A549 treated with GW870086 at 1 μM for 4 hours (cell line): ENCODE measurements at places on chromosomes 5 and 9. TPM values are rescaled to one million over a fixed set of nuclear protein-coding genes. Genes with fewer than 3 reads are reported as not detected.

The FOXD4L3 gene
- total RNA-seq, result 0.11 to 0.12 TPM in 2 of 5 replicates, not detected in the others

The WDR38 gene
- total RNA-seq, result 0.10 to 0.15 TPM in 2 of 5 replicates, not detected in the others

The KIF27 gene
- 1.00 to 1.1 TPM (median 1.0 TPM) in 5 replicates for total RNA-seq

The GPX8 gene
- 30.5 to 40.2 TPM (median 36.6 TPM) in 5 replicates for total RNA-seq

The FAM200C gene
- 1.5 to 2.0 TPM (median 1.8 TPM) in 5 replicates for total RNA-seq

The FBXO38 gene
- total RNA-seq, result 16.1 to 24.1 TPM (median 19.0 TPM) in 5 replicates

The RANBP17 gene
- total RNA-seq, result 2.3 to 3.2 TPM (median 2.9 TPM) in 5 replicates

The PTPRD gene
- total RNA-seq, result 0.10 to 0.25 TPM (median 0.16 TPM) in 5 replicates

The F12 gene
- total RNA-seq, result 14.3 to 24.6 TPM (median 22.9 TPM) in 5 replicates

The FCN2 gene
- total RNA-seq, result not detected in 5 replicates

The PHF24 gene
- 0.07 to 0.29 TPM (median 0.16 TPM) in 5 replicates for total RNA-seq

The SEMA6A gene
- 0.06 to 0.27 TPM (median 0.11 TPM) in 4 of 5 replicates, not detected in the other for total RNA-seq

The OR13C4 gene
- not detected in 5 replicates for total RNA-seq

The ZNF366 gene
- total RNA-seq, result not detected in 5 replicates

The TNC gene
- 0.59 to 1.1 TPM (median 0.61 TPM) in 5 replicates for total RNA-seq

The TNFSF15 gene
- 0.13 to 0.17 TPM (median 0.15 TPM) in 5 replicates for total RNA-seq

The NUDT12 gene
- 1.0 to 2.1 TPM (median 1.7 TPM) in 5 replicates for total RNA-seq

The KIAA0825 gene
- 0.41 to 0.60 TPM (median 0.50 TPM) in 5 replicates for total RNA-seq

The GARIN3 gene
- not detected in 5 replicates for total RNA-seq

The TMEM174 gene
- not detected in 5 replicates for total RNA-seq

The OR1Q1 gene
- not detected in 5 replicates for total RNA-seq

The IFT74 gene
- 10.9 to 15.2 TPM (median 13.4 TPM) in 5 replicates for total RNA-seq

The AK8 gene
- total RNA-seq, result 0.79 to 1.4 TPM (median 1.1 TPM) in 5 replicates

The SPINK1 gene
- total RNA-seq, result 0.34 to 2.2 TPM (median 0.95 TPM) in 5 replicates

The GARNL3 gene
- 1.5 to 3.7 TPM (median 2.9 TPM) in 5 replicates for total RNA-seq

The SEMA4D gene
- total RNA-seq, result 3.9 to 5.7 TPM (median 5.1 TPM) in 5 replicates

The ANAPC2 gene
- 25.3 to 36.9 TPM (median 34.6 TPM) in 5 replicates for total RNA-seq

The WASHC1 gene
- total RNA-seq, result 7.1 to 12.4 TPM (median 10.7 TPM) in 5 replicates

The NR3C1 gene
- 23.9 to 34.8 TPM (median 30.8 TPM) in 5 replicates for total RNA-seq

The ADGRD2 gene
- total RNA-seq, result not detected in 5 replicates

The PRRX2 gene
- total RNA-seq, result 6.6 to 12.9 TPM (median 12.4 TPM) in 5 replicates

The CATSPER3 gene
- total RNA-seq, result 0.19 to 0.50 TPM (median 0.37 TPM) in 5 replicates

The JAKMIP2 gene
- total RNA-seq, result not detected in 5 replicates

The SMIM33 gene
- total RNA-seq, result not detected in 5 replicates

The MPDZ gene
- total RNA-seq, result 8.9 to 13.0 TPM (median 11.7 TPM) in 5 replicates

The MYMK gene
- total RNA-seq, result not detected in 5 replicates

The MELK gene
- total RNA-seq, result 62.8 to 78.4 TPM (median 68.5 TPM) in 5 replicates

The CDH18 gene
- total RNA-seq, result not detected in 5 replicates

The ERCC8 gene
- total RNA-seq, result 11.1 to 19.6 TPM (median 14.6 TPM) in 5 replicates

The ANKDD1B gene
- total RNA-seq, result not detected in 5 replicates

The AP3B1 gene
- 28.5 to 34.9 TPM (median 31.3 TPM) in 5 replicates for total RNA-seq

The NOL6 gene
- total RNA-seq, result 65.8 to 74.5 TPM (median 71.7 TPM) in 5 replicates

The IFNK gene
- total RNA-seq, result not detected in 5 replicates

The MAML1 gene
- total RNA-seq, result 15.6 to 20.4 TPM (median 18.1 TPM) in 5 replicates

The C5orf34 gene
- 4.0 to 4.9 TPM (median 4.5 TPM) in 5 replicates for total RNA-seq
